Osteocyte (in vitro differentiated cells): ENCODE measurements at places on chromosomes 5 and 9. TPM values are rescaled to one million over a fixed set of nuclear protein-coding genes. Genes with fewer than 3 reads are reported as not detected.

Gene ADAMTS12
- total RNA-seq: 13.9 and 15.5 TPM in 2 replicates

Gene GABRG2
- total RNA-seq: not detected in 2 replicates

Gene FOXD4L6
- total RNA-seq: not detected in 2 replicates

Gene FST
- 10.5 and 14.1 TPM in 2 replicates for total RNA-seq

Gene RORB
- not detected in 2 replicates for total RNA-seq

Gene CAVIN4
- total RNA-seq: 1.1 and 1.6 TPM in 2 replicates

- peak overlapping the region; percentile 38 for H3K4me3 ChIP-seq
- H3K4me1 ChIP-seq: peaks cover 47% of the 10 kb centered on the region
- H3K27ac ChIP-seq: peak overlapping the region; percentile 47
- DNase-seq: no peak
These were observed 3.4 kb downstream of the CLINT1 start for GRCh38 chr5:157855404-157855994.

GRCh38 chr9:132903574-132904492, 25.1 kb downstream of the SPACA9 start:
- DNase-seq: no peak
- H3K27me3 ChIP-seq: no peaks in the 10 kb centered on the region
- no peak overlapping the region for H3K27ac ChIP-seq
- no peak overlapping the region for H3K4me3 ChIP-seq

DNA sequence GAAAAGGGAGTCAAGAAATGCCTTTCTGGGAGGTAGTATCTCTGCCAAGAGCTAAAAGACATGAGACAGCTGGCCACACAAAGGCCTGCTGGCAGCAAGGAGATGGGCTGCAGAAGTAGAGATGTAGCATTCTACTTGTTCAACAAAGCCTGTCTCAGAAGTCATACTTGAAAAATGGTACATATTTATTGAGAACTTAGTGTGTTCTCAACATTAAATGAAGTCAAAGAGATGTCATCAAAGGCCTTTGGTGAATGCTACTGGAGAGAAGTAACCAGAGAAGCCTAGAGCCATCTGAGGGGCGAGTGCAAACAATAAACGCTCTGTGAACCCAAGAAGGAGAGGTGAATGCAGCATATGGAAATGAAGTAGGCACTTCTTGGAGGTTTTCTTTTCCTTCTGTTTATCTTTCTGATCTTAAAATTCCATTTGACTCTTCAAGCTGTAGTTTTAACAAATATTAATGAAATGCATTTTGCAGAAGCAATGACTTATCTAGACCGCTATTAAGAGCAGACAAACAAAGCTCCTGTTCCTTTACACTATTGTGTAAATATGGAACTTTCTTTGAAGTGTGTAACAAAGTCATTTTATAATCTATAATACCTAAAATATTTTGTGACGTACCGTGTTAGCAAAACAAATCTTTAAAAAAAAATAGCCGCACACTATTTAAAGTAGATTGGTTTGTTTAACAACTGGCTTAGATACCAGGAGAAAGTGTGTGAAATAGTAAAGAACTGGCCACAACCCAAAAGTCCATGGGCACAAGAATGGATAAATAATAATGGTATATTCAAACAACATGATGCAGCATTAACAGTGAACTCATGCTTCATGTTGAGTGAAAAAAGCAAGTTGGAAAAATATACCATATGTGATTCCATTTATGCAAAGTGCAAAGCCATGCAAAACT, 70.2 kb downstream of the ZNF608 start:
- no peak overlapping the region for H3K4me3 ChIP-seq
- peaks cover 60% of the 10 kb centered on the region for H3K4me1 ChIP-seq
- H3K27me3 ChIP-seq: no peaks in the 10 kb centered on the region
- H3K27ac ChIP-seq: peak overlapping the region; percentile 78

Gene PPP3R2
- not detected in 2 replicates for total RNA-seq

DNA sequence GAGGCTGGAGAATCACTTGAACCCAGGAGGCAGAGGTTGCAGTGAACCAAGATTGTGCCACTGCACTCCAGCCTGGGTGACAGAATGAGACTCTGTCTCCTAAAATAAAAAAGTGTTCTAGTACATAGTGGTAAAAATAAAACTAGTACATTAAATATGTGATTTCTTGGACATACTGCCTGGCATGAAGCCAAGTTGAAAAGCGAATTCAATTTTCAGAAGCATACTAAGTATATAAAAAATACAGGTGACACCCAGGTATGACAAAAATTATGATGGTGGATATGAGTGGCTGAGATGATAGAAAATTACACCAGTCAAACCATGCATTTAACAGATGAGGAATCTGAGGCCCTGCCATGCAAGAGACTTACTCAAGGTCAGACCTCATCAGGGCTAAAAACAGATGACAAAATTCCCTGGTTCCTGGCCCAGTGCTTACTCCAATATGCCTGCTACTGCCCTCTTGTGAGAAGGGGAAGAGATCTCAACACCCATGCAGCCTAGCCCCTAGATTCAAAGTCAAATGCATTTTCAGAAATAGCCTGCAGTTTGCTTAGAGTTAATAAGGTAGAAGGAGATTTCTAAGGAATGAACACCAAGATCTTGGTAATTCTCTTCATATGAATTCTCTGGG, 46.6 kb upstream of the GNPDA1 start:
- H3K4me1 ChIP-seq: peaks cover 18% of the 10 kb centered on the region
- DNase-seq: no peak
- no peaks in the 10 kb centered on the region for H3K36me3 ChIP-seq
- no peaks in the 10 kb centered on the region for H3K27me3 ChIP-seq

DNA sequence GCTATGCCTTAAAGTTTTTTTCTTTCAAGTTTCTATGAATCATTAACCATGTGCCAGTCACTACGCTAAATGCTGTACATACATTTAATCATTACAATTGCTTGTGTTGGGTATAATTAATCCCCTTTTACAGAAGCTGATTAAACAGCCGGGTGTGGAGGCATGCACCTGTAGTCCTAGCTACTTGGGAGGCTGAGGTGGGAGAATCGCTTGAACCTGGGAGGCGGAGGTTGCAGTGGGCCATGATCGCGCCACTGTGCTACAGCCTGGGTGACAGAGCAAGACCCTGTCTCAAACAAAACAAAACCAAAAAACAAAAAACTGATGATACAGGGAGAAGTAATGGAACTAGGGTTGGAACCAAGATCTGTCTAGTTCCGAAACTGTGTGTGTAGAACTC, 1.2 kb upstream of the UBE2R2 start:
- peak overlapping the region; percentile 81 for H3K4me3 ChIP-seq
- peak overlapping the region; percentile 86 for H3K27ac ChIP-seq
- no peaks in the 10 kb centered on the region for H3K27me3 ChIP-seq
- H3K4me1 ChIP-seq: peaks cover 39% of the 10 kb centered on the region

Gene OTP
- not detected in 2 replicates for total RNA-seq

- H3K27me3 ChIP-seq: no peaks in the 10 kb centered on the region
- peak within 1 kb of the TSS; percentile 93 for H3K4me3 ChIP-seq
- H3K4me1 ChIP-seq: peaks cover 42% of the 10 kb centered on the region
- DNase-seq: peak; percentile 88
These were observed at the start of gene LOX for GRCh38 chr5:122078116-122079110. Gene LOX, minus strand, starts transcription at chr5:122078259. Its CDS starts 274 bp downstream, at chr5:122077985.

GRCh38 chr5:11038772-11039171, 277.7 kb upstream of the DAP start:
- no peak overlapping the region for H3K4me3 ChIP-seq
- DNase-seq: no peak
- H3K4me1 ChIP-seq: no peaks in the 10 kb centered on the region
- no peak overlapping the region for H3K27ac ChIP-seq
- H3K36me3 ChIP-seq: no peaks in the 10 kb centered on the region
- peaks cover 5% of the 10 kb centered on the region for H3K27me3 ChIP-seq

- H3K36me3 ChIP-seq: no peaks in the 10 kb centered on the region
- no peak for DNase-seq
These were observed 36.2 kb upstream of the SMARCA2 start for GRCh38 chr9:1978941-1979340.

DNA sequence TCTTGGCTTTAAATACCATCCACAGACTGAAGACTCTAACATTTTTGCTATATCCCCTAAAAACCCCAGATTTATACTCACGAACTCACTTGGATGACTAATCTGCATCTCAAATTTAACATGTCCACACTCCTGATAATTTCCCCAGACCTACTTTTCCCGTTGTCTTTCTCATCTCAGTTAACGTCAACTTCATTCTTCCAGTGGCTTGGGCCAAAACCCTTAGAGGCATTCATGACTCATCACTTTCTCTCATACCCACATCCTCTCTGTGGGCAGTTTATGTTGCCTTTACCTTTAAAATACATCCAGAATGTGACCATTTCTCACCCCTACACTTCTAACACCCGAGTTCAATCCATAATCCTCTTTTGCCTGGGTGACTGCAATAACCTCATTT, 96.7 kb downstream of the EDIL3 start:
- H3K27ac ChIP-seq: peak overlapping the region; percentile 90
- no peaks in the 10 kb centered on the region for H3K27me3 ChIP-seq
- no peak for DNase-seq
- peak overlapping the region; percentile 31 for H3K4me3 ChIP-seq
- peaks cover 6% of the 10 kb centered on the region for H3K36me3 ChIP-seq

Gene PCDHGA2
- total RNA-seq: 0.21 TPM in 1 of 2 replicates, not detected in the other

- H3K27me3 ChIP-seq: no peaks in the 10 kb centered on the region
- DNase-seq: no peak
- no peak overlapping the region for H3K27ac ChIP-seq
- H3K4me3 ChIP-seq: no peak overlapping the region
- H3K4me1 ChIP-seq: peaks cover 23% of the 10 kb centered on the region
- H3K36me3 ChIP-seq: no peaks in the 10 kb centered on the region
These were observed 150.2 kb upstream of the SLC12A2 start for GRCh38 chr5:127933348-127933747.

Gene INIP
- total RNA-seq: 23.9 and 26.6 TPM in 2 replicates
